ENCODE measurements at places on chromosomes 7 and 10.

DNA sequence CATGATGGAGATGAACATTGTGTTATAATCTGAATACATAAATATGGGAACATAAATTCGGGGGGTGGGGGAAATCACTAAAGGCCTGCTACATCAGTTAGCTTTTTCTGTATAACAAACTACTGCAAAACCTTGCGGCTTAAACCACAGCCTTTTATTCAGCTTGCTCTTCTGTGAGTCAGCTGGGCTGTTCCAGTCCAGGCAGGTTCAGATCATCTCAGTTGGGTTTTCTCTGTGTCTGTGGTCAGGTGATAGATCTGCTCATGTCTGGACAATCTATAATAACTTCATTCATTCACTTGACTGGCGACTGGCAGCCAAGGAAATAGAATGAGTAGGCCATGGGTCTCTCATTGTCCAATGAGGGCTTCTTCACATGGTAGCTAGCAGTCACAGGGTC, 23.5 kb downstream of the HTR7 start:
- DNase-seq: no peak

- DNase-seq: no peak
Observed at GRCh38 chr7:98163704-98164494, 47.3 kb upstream of the BHLHA15 start.

DNA sequence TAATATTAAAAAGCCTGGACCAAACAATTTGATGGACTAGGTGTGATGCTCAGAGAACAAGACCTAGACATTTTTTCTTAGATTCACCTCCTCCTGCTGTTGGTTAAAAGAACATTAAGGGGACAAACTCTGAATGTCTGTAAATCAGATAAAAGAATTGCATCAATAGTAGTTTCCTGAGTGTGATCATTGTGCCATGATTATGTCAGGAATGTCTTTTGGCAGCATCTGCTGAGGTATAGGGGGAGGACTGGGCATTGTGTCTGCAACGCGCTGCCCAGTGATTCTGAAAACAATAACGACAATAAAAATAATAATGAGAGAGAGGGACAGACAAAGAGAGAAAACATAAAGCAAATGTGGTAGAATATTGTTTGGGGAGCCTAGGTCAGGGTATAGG, 6.9 kb downstream of the C7orf57 start:
- no peak for DNase-seq

DNA sequence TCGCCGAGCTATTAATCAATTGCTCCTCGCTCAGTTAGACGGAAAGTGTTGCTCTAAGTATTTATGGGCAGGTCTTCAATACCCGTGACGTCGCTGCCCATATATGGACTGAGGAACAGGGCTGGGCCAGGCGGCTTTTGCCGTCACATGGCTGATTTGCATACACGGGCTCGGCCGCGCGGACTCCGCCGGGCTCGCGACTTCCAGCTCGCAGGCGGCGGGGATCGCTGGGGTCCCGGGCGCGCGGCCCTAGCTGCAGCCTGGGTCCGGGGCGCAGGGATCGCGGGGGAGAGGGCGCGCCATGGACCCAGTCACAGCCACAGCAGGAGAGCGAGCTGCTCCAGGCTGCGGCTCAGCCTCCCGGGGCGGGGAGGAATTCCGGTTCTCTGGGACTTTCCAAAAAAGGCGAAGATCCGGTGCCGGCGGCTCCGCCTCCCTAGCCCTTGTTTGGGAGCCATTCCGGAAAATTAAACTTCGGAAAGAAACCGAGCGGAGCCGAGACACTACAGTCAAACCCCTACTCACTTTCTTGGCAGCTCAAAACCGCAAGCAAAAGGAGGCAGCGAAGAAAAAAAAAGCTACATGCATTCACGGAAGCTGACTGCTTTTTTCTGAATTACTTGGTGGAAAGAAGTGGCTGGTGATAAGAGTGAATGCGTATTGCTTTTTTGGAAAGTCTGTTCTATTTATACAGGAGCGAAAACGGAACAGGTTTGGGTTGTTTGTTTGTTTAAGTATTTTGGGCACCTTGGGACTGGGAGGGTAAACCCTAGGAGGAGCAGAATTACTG, at the start of gene EGR2:
EGR2 (minus strand) TSS at position 36 of the 790 bp plus-strand sequence. CDS start 337 bp downstream, outside the sequence.
- peak; percentile 91 for DNase-seq

DNA sequence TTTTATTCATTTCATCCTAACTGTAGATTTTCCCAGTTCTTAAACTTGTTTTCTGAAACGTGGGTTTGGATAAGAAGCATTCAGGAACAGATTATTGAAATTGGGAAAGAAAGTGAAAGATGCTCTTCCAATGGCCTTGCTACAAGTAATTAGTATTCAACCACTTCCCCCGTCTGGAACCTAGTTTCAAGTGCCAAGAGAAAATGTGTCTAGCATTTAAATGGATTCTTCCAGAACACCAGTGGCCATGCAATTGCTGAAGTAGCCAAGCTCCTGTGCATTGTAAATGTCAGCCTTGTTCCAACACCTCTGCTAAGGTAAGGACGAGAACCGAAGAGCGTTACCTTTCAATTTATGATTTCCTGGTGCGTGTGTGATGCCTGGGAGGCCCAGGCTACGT, 68.2 kb downstream of the PFKFB3 start:
- no peak for DNase-seq

GRCh38 chr7:134174795-134175261, 47.7 kb downstream of the LRGUK start:
- no peak for DNase-seq

GRCh38 chr7:8249121-8249520, 12.8 kb downstream of the ICA1 start:
- no peak for DNase-seq

DNA sequence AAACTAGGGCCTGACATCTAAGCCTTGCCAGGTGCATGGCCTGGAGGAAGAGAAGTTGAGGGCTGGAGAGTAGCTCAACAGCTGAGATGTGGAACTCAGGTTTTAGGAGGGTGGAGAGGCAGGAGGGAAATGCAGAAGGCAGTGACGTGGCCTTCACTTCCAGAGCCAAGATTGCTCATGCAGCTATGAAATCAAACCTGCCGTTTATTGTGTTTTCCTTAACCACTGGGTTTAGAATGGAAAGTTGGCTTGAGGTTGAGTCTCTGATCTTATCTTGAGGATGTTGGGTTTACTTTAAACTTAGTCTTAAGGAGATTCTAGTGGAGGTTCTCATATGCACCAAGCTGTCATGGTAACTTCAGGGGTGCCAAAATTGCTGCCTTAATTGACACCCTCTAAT, 178.6 kb downstream of the SORCS3 start:
- DNase-seq: no peak

DNA sequence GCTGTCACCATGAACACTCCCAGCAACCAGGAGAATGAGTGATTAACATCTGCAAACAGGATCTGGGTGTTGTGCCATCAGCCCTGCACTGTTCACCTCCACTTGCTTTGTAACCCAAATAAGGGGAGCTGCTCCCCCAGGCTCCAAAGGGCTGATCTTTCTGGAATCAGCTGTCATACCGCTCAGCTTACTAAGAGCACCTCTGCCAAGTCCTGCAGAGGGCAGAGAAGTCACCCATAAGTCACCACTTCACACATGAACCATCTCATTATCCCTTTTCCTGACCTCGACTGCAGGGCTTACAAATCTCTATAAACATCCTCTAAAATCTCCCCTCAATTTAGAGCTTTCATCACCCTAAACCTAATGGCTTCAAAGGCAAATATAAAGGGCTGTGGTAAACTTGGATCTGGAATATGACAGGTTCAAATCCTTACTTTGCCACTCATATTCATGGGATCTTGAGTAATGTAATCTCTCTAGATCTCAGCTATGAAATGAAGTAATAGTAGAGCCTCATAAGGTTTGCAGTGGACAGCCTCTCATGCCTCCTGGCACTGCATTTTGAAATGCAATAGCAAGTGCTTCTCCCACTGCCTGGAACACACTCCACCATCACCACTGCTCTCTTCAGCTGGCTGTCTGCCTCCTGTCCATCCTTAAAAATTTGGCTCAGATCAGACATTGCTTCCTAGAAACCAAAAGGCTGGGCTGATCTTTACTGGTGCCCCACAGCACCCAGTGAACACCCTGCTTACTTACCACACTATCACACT, 38.8 kb downstream of the ERLIN1 start:
- no peak for DNase-seq

DNA sequence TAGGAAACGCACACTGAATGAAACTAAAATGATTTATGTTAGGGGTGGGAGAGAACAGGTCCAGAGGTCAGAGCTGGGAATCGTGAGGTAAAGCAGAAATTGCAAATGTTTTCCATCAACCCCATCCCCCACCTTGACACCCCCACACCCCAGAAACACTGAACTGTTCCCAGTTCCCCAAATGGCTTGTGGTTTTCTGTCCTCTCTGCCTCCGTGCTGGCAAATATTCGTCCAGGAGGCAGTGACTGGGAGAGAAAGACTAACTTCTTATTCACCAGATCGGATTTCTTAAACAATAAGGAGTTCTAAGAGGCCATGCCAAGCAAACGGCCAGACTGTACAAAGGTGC, 730 bp upstream of the RASSF4 start:
- no peak for DNase-seq

DNA sequence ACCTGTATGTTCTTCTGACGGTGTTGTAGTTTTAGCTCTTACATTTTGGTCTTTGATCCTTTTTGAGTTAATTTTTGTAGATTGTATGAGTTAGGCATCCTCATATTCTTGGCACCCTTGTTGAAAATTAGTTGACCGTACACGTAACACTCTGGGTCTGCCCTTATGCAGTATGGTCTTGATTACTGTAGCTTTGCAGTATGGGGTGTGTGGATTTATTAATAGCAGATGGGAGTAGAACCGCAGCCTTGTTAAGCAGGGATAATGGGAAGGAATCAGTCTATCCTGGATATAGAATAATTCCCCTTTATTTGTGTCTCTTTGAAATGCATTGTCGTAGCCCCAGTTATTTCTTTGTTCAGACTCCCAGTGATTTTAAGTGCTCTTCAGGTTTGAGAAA, 95.5 kb downstream of the UBE3C start:
- DNase-seq: no peak

DNA sequence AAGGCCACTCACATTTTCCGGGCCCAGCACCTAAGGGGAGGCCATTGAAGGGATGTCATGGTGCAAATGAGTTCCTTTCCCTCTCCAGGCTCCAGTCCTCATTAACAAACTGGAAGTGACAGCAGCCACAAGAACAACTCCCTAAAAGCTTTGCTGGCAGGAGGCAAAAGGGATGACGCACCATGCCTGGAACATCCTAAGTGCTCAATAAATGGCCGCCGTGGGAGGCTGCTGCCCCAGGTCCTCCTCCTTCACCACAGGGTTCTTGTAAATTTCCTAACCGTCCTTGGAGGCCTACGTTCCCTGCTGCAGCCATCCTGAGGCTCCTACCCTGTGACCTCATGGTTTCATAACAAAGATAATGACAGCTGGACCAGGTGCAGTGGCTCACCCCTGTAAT, 41.3 kb upstream of the CAMK1D start:
- no peak for DNase-seq

DNA sequence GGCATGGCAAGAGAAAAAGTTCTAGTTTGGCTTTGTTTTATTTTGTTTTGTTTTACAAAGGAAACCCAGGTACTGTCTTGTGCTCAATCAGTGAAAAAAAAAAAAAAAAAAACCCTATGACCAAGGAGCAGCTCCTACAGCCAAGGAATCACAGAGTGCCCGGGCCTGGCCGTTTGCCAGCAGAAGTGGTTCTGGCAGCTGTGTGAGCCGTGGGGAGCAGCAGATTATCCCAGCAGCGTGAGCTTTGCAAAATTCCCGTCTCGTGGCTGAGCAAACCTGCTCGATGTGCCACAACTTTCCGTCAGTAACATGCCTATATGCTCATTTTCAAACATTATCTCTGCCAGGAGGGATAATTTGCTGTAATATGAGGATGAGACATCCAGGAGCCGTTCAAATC, 293.7 kb downstream of the POU6F2 start:
- no peak for DNase-seq

- no peak for DNase-seq
Observed at GRCh38 chr10:123703195-123703790, 37.1 kb downstream of the GPR26 start.

DNA sequence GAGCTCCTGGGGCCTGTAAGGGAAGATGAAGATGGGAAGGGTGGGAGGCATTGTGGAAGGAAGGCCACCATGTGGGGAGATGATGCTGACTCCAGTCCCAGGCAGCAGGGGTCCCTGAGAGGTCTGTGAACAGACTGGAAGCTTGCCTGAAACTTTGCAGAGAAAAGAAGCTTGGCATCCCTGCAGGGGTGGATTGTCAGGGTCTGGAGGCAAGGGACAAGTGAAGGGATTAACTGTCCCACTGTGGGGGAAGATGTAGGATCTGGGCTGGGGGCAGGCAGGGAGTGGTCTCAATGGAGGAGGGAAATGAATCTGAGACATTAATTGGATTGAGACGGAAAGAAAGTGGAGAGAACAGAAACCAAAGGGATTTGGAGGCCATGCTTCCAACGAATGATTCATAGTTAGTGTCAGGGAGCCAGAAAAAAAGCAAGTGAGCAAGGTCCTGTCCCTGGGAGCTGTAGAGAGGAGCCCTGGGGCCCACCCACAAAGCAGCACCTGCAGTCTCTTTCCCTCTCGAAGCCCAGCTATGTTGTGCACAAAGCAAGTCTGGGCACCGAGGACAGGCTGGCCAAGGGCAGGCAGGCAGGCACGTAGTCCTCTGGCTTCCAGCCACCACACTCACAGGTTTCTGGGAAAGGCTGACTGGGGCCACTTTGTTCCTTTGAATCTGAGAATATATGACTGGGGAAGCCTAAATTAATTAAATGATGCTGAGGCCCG, 4.7 kb upstream of the SLC18A3 start:
- no peak for DNase-seq

- peak; percentile 27 for DNase-seq
Observed at GRCh38 chr10:128186959-128187787, 61.0 kb upstream of the MKI67 start.

DNA sequence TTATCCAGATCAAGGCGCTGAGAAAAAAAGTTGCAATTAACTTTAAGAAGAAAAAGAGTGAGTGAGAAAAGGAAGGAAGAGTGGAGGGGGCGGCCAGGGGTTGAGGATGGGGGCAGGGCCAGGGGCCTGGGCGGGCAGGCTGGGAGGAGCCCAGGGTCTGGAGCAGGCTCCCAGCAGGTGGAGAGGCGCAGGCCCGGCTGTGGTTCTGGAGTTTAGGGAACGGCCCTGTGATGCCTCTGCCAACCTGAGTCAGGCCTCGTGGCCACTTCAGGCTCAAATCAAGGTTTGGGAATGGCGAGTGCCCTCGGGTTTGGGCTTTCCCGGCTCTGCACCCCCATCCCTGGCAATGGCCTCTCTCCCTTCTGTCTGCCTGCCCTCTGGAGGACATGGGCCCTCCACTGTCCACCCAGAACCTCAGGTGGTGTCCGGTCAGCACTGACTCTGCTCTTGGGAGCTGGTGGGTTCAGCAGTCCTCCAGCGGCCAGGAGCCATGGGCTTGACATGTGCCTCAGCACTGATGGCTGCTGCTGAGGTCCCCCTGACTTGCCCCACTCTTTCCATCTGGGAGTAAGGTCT, 41.0 kb upstream of the EMX2 start:
- DNase-seq: no peak

Data from CD8-positive, alpha-beta memory T cell (primary cell).